ENCODE measurements at places on chromosomes 5 and 9. TPM values are rescaled to one million over a fixed set of nuclear protein-coding genes. Genes with fewer than 3 reads are reported as not detected.

The HCN1 gene
- not detected for total RNA-seq

The IFNB1 gene
- 1.1 TPM for total RNA-seq

The CCNB1 gene
- total RNA-seq: 167 TPM

The SPDL1 gene
- total RNA-seq: 40.2 TPM

The ZNF462 gene
- not detected for total RNA-seq

The C8G gene
- 0.83 TPM for total RNA-seq

The BTNL8 gene
- total RNA-seq: not detected

The OR1J1 gene
- total RNA-seq: not detected

The KIF4B gene
- not detected for total RNA-seq

The C5orf52 gene
- not detected for total RNA-seq

The SEMA5A gene
- total RNA-seq: not detected

The CTXN3 gene
- not detected for total RNA-seq

The ZNF883 gene
- total RNA-seq: 1.6 TPM

The SUSD3 gene
- total RNA-seq: 34.6 TPM

The TRIM23 gene
- 6.8 TPM for total RNA-seq

The RIGI gene
- total RNA-seq: 5.4 TPM

The MRPS30 gene
- 62.1 TPM for total RNA-seq

The SLC25A2 gene
- total RNA-seq: not detected

The CAMK2A gene
- total RNA-seq: not detected
